ENCODE measurements at places on chromosomes 11 and 22.

- no peak for DNase-seq
These were observed 13.1 kb upstream of the MFRP start for GRCh38 chr11:119359365-119360214.

- no peak for DNase-seq
These were observed 57.3 kb downstream of the PIK3C2A start for GRCh38 chr11:17150521-17150920.

- no peak for DNase-seq
These were observed 309.3 kb upstream of the CHORDC1 start for GRCh38 chr11:90532125-90532524.

- no peak for DNase-seq
These were observed 18.3 kb upstream of the MICALL1 start for GRCh38 chr22:37887584-37888378.

DNA sequence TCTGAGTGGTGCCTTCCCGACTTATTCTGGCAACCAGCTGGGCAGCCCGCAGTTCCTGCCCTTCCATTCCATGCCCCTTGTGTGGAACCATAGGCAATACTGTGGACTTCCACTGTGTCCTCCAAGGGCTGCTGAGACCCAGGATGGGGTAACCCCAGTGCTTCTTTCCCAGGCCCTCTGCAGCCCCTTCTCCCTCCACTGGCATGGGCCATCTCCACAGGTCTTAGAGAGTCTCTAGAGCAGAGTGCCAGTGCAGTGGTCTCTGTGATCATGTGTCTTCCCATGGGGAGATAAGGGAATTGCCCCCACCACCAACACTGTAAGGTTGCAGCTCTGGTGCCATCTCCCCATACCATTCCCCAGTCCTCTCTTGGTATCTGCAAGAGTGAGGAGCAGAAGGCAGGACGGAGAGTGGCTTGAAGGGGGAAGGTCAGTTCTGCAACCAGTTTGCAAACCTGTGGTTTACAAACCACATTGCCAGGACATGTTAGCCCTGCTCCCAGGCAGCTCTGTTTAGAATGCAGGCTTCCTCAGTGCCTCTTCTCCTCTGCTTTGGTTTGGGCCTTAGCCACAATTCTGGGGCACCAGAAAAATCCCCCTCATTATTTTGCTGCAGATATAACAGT, 20.9 kb upstream of the DRD2 start:
- DNase-seq: no peak

DNA sequence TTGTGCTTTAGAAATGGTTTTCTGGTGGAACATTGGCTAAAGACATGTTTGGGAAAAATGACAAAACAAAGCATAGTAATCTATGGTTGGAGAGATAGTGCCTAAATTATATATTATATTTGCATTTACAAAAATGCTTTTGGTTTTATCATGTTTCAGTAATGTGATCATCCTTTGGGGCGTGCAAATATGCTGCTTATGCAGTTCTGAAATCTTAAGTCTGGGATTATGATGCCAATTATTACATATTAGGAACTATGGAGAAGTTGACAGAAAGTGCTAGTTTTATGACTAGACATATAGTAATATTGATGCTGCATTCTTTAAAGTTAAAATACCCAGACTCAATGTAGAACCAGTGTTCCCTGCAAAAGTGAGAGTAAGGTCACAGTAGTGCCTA, 655.0 kb downstream of the METTL15 start:
- DNase-seq: no peak

DNA sequence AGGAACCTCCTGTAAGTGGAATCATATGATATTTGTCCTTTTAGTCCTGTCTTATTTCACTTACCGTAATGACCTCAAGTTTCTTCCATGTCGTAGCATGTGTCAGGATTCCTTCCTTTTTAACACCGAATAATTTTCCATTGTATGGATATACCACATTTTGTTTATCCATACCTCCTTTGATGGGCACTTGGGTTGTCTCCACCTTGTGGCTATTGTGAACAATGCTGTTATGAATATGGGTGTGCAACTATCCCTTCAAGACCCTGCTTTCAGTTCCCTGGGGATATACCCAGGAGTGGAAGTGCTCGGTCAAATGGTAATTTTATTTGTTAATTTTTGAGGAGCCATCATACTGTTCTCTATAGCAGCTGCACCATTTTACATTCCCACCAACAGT, 244.9 kb upstream of the BLID start:
- no peak for DNase-seq

DNA sequence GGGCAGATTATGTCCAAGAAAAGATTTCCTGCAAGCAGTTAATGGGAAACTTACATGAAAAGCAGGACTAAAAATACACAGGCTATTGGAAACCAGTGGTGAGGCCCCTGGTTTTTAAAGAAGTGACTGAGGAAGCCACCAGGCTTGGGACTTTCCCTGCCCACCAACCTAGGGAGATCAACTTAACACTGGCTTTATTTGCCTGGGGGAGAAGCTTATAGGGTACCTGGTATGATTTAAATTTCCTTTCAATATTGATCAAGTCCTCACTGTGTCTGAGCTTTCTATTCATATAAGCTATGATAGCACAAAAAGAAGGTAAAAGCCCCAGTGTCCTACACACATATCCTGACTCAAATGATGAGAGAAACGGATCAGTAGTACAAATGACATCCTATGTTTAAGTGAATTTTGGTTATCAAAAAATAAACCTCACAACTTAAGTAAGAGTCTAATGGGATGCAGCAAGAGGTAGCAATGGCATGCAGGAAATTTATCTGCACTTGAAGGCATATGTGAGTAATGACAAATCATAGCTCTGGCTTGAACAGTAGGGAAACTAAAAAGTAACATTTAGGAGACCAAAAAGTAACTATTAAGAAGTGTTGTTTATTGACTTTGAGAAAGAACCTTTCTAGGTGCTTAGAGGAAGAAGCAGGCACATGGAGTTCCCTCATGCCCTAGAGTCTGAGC, 85.3 kb downstream of the GAB2 start:
- no peak for DNase-seq

- DNase-seq: no peak
These were observed 181.4 kb downstream of the BCR start for GRCh38 chr22:23361676-23362075.

DNA sequence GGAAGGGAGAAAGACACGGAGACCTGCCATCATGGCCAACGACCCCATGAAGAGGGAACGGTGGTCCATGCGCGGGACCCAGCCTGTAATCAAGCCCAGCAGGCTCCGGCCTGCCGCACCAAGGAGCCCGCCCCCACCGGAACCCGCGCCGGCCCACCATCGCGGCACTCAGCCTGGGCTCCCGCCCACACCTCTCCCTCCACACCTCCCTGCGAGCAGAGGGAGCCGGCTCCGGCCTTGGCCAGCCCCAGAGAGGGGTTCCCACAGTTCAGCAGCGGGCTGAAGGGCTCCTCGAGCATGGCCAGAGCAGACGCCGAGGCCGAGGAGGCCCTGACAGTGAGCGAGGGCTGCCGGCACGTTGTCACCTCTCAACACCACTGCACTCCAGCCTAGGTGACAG, 1302.8 kb upstream of the CNTN5 start:
- no peak for DNase-seq

- no peak for DNase-seq
These were observed 1.8 kb upstream of the OR5B21 start for GRCh38 chr11:58509748-58510147.

- no peak for DNase-seq
These were observed 34.3 kb upstream of the MPPED1 start for GRCh38 chr22:43377548-43377895.

- no peak for DNase-seq
These were observed 359.0 kb downstream of the JRKL start for GRCh38 chr11:96748639-96749370.

- no peak for DNase-seq
These were observed 66.0 kb downstream of the WNT7B start for GRCh38 chr22:45910928-45911467.

GRCh38 chr11:96339706-96340554, 3.1 kb downstream of the MAML2 start:
- no peak for DNase-seq

DNA sequence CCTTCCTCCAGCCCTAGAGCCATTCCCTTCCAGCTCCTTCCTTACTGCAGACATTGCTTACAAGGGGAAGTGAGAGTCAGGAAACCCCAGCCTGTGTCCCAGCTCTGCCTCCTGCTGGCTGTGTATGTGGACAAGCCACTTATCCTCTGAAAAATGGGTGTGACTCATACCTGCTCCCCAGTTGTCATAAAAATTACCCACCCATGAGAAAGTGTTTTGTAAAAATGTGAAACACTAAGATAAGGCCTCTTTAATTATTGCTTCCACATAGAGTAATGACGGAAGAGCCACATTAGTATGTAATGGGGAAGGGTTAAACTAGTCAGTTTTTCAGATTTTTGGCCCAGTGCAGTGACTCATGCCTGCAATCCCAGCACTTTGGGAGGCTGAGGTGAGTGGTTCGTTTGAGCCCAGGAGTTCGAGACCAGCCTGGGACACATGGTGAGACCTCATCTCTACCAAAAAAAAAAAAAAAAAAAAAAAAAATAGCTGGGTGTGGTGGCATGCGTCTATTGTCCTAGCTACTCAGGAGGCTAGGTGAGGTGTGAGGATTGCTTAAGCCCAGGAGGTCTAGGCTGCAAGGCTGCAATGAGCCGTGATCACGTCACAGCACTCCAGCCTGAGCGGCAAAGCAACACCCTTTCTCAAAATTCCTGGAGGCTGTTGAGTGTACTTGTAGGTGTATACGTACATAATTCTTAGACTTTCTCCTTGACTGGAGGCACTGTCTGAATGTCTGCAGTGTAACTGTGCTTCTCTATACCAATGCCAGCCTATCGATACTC, 84.9 kb downstream of the CTTN start:
- DNase-seq: peak; percentile 68

GRCh38 chr11:80719292-80719646, 1278.4 kb upstream of the TENM4 start:
- DNase-seq: no peak

GRCh38 chr11:45982656-45983470, 60.4 kb downstream of the LARGE2 start:
- DNase-seq: no peak

DNA sequence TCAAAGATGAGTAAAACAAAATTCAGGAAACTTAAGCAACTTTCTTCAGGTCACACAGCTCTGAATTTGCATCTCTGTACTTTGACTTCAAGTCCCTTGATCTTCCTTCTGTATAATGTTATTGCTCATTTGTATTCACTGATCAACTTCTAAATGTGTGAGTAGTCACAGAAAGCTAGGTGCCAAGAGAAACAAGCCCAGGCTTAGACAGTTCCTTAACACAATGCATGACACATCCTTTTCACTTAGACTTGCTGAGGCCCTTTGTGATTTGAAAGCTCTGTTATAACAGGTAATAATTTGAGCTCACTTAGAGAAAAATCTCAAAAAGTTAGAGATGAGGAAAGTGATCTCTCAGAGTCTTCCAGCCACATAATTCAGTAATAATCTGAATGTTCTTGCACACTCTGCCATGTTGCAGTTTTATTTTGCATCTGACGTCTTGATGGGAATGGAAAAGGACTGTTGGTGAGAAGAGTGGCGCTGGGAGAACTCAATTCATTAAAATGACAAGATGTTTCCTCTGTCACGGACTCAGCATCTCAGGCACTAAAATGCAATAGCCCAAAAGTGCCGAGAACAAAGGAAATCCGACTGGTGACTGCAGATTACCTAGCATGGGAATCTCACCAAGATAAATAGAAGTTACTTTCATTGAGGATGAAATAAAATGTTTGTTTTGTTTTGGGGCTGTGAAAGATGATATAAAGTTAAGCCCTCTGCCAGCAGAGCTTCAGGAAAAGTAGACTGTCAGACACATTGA, 665.3 kb downstream of the OPCML start:
- no peak for DNase-seq

DNA sequence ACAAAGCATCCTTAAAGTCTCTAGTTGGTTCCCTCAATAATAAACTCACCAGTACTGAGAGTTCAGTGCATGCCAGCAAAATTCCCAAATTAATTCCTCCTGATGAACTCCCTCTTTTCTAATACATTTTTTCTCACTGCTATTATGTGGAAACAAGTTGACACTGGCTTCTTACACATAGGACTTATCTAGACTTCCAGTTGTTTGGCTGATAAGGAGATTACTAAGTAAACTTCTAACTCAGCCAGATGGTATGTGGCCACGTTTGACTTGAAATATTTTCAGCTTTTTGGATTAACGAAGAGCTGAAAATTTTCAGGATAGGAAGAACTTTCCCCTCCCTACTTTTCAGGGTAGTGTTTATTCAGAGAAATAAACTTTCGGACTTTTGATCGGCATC, 1154.2 kb upstream of the TENM4 start:
- peak; percentile 3 for DNase-seq

DNA sequence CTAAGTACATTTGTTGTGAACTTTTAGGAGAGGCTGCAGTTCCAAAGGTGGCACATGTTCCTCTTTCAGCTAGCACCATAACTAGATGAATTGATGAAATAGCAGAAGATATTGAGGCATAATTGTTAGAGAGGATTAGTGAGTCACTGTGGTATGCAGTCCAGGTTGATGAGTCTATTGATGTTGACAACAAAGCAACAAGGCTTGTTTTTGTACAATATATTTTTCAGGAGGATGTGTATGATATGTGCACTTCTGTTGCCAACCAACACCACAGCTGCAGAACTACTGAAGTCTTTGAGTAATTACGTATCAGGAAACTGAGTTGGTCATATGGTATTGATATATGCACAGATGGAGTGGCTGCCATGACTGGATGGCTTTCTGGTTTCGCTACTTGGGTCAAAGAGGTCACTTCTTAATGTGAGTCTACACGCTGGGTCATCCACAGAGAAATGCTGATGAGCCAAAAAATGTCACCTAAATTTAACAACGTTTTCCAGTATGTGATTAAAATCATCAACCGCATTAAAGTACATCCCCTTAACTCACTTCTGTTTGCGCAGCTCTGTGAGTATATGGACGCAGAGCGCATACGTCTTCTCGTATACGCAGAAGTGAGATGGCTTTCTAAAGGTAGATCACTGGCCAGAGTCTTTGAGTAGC, 261.3 kb upstream of the ANO5 start:
- no peak for DNase-seq

- DNase-seq: no peak
These were observed 173.2 kb downstream of the DSCAML1 start for GRCh38 chr11:117623831-117624271.

DNA sequence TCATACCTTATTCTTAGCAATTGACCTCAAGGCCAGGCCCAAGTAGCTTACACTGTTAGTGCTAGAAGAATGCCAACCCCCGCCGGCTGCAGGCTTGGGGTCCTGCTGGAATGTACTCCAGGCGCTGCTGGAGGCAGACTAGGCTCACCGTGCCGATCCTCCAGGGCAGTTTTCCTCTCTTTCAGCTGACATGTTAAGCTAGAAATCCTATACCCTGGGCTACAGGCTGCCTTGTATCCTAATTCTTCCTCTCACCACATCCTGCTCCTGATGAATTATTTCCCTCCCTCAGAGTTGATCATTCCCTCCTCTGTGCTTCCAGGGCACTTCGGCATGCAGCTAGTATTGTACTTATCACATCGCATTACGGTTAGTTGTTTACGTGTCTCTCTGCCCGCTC, 3.4 kb downstream of the SPTBN2 start:
- no peak for DNase-seq

- no peak for DNase-seq
These were observed 354.9 kb downstream of the JRKL start for GRCh38 chr11:96744697-96745096.

Data from HuH-7 (cell line).